Activated CD4-positive, alpha-beta T cell treated with anti-CD3 and anti-CD28 coated beads, Interleukin-2, amount 10 ng/mL, durations not matched to agents 24 days and 14 days (primary cell): ENCODE measurements at places on chromosomes 1 and 21.

DNA sequence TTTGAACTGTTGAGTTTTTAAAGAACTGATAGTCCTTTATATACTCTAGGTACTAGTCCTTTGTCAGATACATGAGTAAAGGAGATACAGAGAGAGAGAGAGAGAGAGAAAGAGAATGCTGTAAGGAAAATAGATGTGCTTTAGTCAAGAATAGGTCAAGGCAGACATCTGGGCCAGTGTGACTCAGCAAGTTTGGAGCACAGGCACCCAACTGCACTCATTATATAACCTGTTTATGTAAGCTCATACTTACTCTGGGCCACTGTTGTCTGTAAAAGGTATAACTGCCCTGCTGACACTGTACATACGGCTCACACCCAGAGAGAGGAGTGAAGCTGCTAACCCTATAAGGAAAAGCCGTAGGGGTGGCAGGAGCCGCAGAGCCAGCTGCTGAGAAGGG lies 32.2 kb upstream of the AKT3 start:
- H3K4me3 ChIP-seq: no peak overlapping the region
- H3K27me3 ChIP-seq: peaks cover 2% of the 10 kb centered on the region
- no peak overlapping the region for H3K27ac ChIP-seq
- DNase-seq: no peak
- no peaks in the 10 kb centered on the region for H3K4me1 ChIP-seq

DNA sequence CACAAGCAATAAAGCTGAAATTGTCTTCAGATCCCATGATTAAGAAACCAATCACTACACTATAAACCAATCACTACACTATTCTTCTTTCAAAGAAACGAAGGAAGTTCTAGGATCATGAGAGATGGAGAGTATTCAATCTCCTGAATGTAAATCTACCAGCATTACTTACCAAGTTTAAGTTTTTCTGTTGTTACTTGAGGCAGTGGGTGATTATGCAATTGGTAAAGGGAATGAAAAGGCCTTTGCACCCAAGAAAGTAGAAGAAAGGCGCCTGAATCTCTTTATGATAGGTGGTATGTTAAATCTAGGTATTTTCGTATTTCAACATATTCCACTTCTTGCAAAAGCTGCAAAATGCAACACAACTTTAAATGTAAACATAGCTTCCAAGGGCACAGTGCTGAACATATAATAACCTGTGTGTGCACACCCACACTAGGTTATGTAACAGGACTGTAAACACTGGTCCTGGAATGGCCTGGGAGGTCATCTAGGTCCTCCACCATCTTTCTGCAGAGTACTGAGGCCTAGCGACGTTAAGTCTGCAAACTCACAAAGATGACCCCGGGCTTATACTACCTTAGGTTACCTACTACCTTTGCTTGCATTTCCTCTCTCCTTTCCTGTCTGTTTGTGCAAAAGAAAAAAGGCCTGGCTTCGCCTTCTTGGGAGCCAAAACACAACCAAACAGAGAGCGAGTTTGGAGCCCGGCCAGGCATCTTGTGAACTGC lies 1.1 kb upstream of the UAP1 start:
- DNase-seq: no peak
- H3K36me3 ChIP-seq: no peaks in the 10 kb centered on the region
- peak overlapping the region; percentile 93 for H3K27ac ChIP-seq
- no peaks in the 10 kb centered on the region for H3K27me3 ChIP-seq

DNA sequence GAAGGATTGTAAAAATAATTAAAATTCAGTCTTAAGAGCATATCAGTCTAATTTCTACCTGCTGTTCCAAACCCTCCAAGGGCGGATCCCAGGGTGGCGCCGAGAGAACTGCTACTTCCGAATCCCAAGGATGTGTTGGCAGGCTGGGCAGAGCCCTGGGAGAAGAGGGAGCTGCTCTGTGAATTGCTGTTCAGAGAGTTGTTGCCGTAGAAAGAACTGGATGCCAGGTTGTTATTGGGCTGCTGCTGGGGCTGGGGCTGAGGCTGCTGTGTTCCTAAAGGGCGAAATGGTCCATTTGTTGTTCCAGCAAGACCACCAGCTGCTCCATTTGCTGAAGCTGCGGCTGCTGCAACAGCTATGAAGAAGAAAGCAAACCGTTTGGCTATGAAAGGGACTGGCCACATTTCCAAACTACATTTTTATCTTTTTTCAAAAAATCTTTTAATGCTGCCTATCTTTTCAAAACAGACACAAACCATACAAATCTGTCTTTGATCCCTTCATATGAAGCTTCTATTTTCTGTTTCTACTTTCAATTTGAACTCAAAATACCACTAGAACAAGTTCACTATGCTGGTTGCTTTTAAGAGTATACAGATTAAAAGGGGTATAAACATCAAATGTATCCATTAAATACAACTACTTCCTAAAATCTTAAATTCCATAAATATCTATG lies 57.5 kb upstream of the SDC3 start:
- DNase-seq: no peak
- peaks cover 10% of the 10 kb centered on the region for H3K4me1 ChIP-seq
- no peak overlapping the region for H3K4me3 ChIP-seq
- no peak overlapping the region for H3K27ac ChIP-seq
- peaks cover 78% of the 10 kb centered on the region for H3K36me3 ChIP-seq
- H3K27me3 ChIP-seq: no peaks in the 10 kb centered on the region

DNA sequence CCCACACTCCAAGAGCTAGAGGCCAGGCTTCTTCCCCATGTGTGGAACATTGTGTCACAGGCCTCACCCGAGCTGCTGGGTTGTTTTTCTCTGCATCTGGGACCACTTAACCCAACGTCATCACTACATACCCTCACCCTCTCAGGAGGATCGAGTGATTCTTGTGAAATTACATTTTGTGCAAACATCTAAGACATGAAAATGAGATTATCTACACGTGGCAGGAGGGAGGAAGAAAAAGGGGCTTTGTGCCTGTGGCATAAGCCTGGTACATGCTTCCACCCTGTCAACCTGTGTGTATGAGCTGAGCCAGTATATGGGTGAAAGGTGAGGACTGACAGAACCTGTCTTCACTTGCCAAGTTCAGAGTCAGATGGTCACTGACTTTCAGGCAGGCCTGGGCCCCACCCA lies 1.6 kb downstream of the CPT2 start:
- H3K27ac ChIP-seq: peak overlapping the region; percentile 96
- no peaks in the 10 kb centered on the region for H3K27me3 ChIP-seq
- peaks cover 33% of the 10 kb centered on the region for H3K36me3 ChIP-seq

DNA sequence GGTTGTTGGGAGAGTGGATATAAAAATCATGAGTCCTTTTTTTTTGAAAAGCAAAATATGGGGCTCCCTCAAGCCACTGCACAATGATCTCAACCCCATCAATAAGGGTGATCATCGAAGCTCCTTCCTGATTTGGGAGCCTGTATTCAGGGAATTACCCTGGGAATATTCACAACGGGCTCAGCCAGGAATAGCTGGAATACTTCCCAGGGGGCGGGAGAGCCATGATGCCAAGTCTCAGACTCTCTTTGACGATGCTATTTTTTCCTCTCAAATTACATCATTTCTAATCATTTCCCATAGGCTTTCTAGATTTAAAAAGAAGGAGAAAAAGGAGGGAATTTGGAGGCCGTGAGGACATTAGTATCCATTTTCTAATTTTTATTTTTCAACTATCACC lies 18.4 kb downstream of the OLIG1 start:
- H3K36me3 ChIP-seq: no peaks in the 10 kb centered on the region
- no peak overlapping the region for H3K4me3 ChIP-seq
- no peaks in the 10 kb centered on the region for H3K4me1 ChIP-seq
- peaks cover 8% of the 10 kb centered on the region for H3K27me3 ChIP-seq

GRCh38 chr1:233336554-233337456 lies 9.3 kb downstream of the MAP3K21 start:
- no peaks in the 10 kb centered on the region for H3K36me3 ChIP-seq
- no peak overlapping the region for H3K27ac ChIP-seq
- H3K4me1 ChIP-seq: no peaks in the 10 kb centered on the region
- no peak for DNase-seq
- H3K27me3 ChIP-seq: peaks cover 41% of the 10 kb centered on the region
- H3K4me3 ChIP-seq: no peak overlapping the region

GRCh38 chr1:47558601-47559593 lies 121.1 kb downstream of the FOXD2 start:
- H3K4me1 ChIP-seq: peaks cover 4% of the 10 kb centered on the region
- no peak for DNase-seq
- peaks cover 7% of the 10 kb centered on the region for H3K27me3 ChIP-seq
